ENCODE measurements at places on chromosomes 5 and 9. TPM values are rescaled to one million over a fixed set of nuclear protein-coding genes. Genes with fewer than 3 reads are reported as not detected.

The MROH2B gene
- not detected for total RNA-seq

The GPX3 gene
- total RNA-seq, result 29.7 TPM

The OCLN gene
- total RNA-seq, result 6.9 TPM

The CTNND2 gene
- total RNA-seq, result 115 TPM

The CBY3 gene
- not detected for total RNA-seq

The IFNB1 gene
- not detected for total RNA-seq

The ZNF462 gene
- 78.7 TPM for total RNA-seq

The REEP2 gene
- 73.5 TPM for total RNA-seq

The SLC1A3 gene
- 188 TPM for total RNA-seq

The SEMA4D gene
- total RNA-seq, result 10.6 TPM

The CDKN2B gene
- 0.25 TPM for total RNA-seq

The SLC36A3 gene
- total RNA-seq, result not detected

The GRIA1 gene
- total RNA-seq, result 184 TPM

The IFNE gene
- not detected for total RNA-seq

The IFNA13 gene
- not detected for total RNA-seq

The WDR31 gene
- 2.7 TPM for total RNA-seq

The PAEP gene
- total RNA-seq, result not detected

The GDF9 gene
- 0.98 TPM for total RNA-seq

The HTR1A gene
- 8.4 TPM for total RNA-seq

The ZBTB6 gene
- 59.7 TPM for total RNA-seq

The ADAMTS2 gene
- 1.7 TPM for total RNA-seq

The PCDHGB4 gene
- 12.8 TPM for total RNA-seq

The SV2C gene
- 1.5 TPM for total RNA-seq

The EIF4E1B gene
- total RNA-seq, result not detected

The BRD9 gene
- total RNA-seq, result 38.4 TPM

The GARIN3 gene
- not detected for total RNA-seq

The JADE2 gene
- total RNA-seq, result 3.4 TPM

The CDC20B gene
- total RNA-seq, result 0.25 TPM

The CATSPER3 gene
- not detected for total RNA-seq

The HOMER1 gene
- 80.2 TPM for total RNA-seq

The FGF1 gene
- total RNA-seq, result 6.1 TPM

The TEX48 gene
- total RNA-seq, result not detected

The OGN gene
- 22.9 TPM for total RNA-seq

The TAF11L14 gene
- not detected for total RNA-seq

The ADAMTSL2 gene
- total RNA-seq, result 2.7 TPM

The FAM81B gene
- total RNA-seq, result 0.25 TPM

The CDHR2 gene
- total RNA-seq, result under 0.01 TPM

The GDA gene
- total RNA-seq, result 22.6 TPM

The INSL4 gene
- not detected for total RNA-seq

Measured in temporal lobe (tissue), 4 donors.